ENCODE measurements at places on chromosomes 1 and 21. TPM values are rescaled to one million over a fixed set of nuclear protein-coding genes. Genes with fewer than 3 reads are reported as not detected.

Gene LCE6A
- polyA plus RNA-seq = not detected

Gene BLACAT1
- polyA plus RNA-seq = not detected

Gene ACTL8
- polyA plus RNA-seq = not detected

Gene ARTN
- polyA plus RNA-seq = 1.6 TPM

Gene SLC9C2
- polyA plus RNA-seq = not detected

Gene RAB42
- 7.1 TPM for polyA plus RNA-seq

Gene PRR9
- not detected for polyA plus RNA-seq
